CMK (cell line): ENCODE measurements at places on chromosomes 4 and X.

- no peak for DNase-seq
Measured at GRCh38 chrX:46184749-46185148, 360.5 kb downstream of the ZNF674 start.

GRCh38 chr4:56733352-56733751, 52.3 kb upstream of the HOPX start:
- no peak for DNase-seq

- no peak for DNase-seq
Measured at GRCh38 chr4:58809366-58809765, 1699.2 kb upstream of the IGFBP7 start.

DNA sequence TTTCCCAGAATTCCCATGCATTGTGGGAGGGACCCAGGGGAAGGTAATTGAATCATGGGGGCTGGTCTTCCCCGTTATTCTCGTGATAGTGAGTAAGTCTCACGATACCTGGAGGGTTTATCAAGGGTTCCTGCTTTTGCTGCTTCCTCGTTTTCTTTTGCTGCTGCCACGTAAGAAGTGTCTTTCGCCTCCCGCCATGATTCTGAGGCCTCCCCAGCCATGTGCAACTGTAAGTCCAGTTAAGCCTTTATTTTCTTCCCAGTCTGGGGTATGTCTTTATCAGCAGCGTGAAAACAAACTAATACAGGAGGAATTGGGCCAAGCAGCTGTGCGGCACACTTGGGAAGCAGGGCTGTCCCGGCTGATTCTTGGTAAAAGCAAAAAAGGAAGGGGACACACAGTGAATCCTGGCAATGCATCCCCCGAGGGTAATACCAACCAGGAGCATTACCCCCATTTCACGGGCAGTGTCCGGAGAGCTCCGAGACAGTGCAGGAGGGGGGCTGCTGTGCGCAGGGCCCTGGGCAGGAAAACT, 185.7 kb downstream of the AFAP1 start:
- DNase-seq, result no peak

GRCh38 chr4:55549888-55550287, 3.2 kb upstream of the CLOCK start:
- DNase-seq, result no peak

- DNase-seq, result no peak
Measured at GRCh38 chrX:39850630-39851152, 247.1 kb downstream of the BCOR start.

DNA sequence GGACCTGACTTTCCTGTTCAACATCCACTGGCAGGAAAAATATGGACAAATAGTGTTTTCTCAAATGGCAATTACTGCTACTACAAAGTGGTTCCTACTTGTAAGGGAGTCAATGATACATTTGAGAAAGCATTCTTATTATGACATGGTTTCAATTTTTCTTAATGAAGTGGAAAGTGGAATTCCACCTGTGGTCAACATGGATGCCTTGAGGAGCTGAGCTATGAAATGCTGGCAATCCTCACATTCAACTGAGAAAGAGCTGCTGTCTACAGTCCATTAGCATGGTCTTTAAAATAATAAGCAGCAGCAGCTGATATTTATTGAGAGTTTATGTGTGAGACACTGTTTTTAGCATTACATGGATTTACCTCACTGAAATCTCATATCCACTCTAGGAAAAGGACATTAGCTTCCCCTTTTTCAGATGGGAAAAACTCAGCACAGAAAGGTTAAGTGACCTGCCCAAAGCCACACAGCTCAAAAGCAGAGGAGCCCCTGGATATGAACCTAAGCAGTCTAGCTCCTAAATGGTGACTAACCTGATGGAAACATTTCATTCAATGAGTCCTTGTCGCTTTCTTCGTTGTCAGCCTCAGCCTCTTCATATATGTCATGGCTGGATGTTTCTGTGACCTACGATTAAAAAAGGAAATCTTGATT, 29.2 kb downstream of the MAP7D3 start:
- DNase-seq, result no peak
